Nucleus accumbens (tissue), 56 donors: ENCODE measurements at places on chromosomes 11 and 22.

DNA sequence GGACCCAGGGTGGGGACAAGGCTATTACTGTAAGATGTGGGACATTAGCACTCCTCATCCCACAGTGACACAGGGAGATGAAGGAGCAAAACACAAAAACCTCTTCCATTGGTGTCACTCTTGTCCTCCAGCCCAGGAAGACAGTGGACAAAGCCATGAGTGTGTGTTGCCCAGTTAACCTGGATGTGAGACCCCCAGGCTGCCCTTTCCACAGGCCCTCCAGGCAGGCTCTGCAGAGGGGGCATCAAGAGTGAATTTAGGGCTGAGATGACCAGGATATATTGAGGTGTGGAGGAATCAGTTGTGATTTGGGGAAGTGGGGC lies 111.3 kb downstream of the GGTLC2 start:
- DNase-seq = no peak

DNA sequence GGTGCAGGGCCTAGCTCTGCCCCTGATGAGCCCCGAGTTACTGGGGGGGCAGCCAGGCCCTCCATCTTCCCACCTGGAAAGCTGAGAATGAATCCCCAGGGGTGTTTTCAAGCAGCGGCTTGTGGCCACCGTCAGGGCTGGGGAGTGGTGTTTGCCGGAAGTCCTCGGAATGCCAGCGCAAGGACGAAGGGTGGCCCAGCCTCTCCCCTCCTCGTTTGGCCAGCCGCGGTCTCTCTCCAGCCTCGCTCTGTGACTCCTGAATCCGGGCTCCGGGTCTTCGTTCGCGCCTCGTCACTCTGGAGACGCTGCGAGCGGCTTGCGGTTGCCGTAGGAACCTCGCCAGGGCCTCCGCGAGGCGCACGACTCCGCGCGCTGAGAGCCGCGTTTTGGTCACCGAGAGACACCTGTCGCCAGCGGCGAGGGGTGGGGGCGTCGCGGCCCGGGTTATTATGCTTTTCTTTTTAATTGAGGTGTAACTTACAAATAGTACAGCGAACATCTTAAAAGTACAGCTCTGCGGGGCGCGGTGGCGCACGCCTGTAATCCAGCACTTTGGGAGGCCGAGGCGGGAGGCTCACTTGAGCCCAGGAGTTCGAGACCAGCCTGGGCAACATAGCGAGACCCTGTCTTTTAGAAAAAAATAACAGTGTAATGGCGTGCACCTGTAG lies 6.3 kb upstream of the KDELR3 start:
- peak; percentile 63 for DNase-seq

DNA sequence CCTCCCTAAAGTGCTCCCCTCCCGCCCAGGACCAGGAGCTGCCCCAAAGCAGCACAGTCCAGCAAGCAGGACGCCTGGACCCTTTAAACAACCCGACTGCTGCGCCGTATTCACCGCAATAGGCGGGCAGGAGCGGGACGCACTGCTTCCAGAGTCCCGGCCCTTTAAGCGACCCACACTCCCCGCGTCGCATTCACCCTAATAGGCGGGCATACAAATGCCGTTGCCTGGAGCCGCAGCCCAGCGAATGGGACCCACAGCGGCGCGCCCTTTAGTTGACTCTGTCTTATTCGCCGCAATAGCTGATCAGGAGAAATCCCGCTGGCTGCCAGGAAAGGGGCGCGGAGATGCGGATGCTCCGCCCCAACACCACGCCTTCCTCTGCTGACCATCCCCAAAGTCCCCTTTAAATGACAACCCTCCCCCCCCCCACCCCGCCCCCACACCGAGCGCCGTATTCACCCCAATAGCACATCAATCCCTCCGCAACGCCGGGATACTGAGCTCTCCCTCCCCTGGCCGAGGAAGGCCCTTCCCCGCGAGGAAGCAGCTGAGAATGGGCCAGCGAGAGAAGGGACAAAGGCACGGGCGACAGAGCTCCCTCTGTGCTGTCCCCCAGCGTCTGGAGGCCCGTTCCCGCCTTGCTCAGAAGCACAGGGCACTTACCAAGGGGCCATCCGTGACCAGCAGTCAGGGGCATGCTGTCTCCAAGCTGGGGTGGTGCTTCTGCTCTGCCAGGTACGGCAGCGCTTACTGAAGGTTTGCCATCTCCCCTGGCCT lies 4.7 kb downstream of the OSBPL5 start:
- DNase-seq = peak; percentile 83

DNA sequence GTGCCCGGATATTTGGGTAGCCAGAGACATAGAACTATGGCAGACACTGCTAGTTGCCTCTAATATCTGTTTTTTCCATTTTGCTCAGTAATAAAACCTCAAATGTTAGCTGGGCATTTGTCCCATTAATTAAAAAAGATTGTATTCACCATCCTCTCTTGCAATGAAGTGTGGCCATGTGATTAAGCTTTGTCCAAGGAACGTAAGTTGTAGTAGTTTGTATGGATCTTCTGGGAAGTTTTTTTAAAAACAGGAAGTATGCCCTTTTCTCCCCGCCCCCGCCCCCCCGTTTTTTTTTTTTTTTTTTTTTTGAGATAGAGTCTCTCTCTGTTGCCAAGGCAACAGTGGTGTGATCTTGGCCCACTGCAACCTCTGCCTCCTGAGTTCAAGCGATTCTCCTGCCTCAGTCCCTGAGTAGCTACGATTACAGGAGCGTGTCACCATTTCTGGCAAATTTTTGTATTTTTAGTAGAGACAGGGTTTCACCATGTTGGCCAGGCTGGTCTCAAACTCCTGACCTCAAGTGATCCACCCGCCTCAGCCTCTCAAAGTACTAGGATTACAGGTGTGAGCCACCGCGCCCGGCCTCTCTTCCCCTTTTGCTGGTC lies 1.7 kb upstream of the TMEM135 start:
- no peak for DNase-seq

- DNase-seq = no peak
Observed at GRCh38 chr22:45878051-45878781, 98.7 kb downstream of the WNT7B start.

- no peak for DNase-seq
Observed at GRCh38 chr22:37244922-37245722, 1.1 kb upstream of the RAC2 start.
